ENCODE measurements at places on chromosomes 4 and X.

- no peak for DNase-seq
Observed at GRCh38 chr4:7155590-7156071, 36.7 kb upstream of the SORCS2 start.

DNA sequence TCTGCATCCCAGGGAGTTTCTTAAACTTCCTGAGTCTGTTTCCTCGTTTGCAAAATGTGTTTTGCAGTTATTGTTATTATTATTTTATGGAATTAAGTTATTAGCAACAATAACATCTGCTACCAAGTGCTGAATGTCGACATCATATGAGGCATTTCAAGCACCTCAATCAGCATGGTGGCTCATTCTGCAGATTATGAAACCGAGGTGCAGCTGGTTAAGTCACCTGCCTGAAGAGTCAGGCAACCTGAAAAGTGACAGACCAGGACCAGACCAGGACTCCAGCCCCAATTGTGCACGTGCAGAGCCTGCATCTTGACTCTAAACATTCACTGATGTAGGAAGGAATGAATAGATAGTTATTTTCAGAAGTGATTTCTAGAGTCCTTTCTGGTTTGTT lies 99.8 kb downstream of the AFAP1 start:
- DNase-seq = no peak

DNA sequence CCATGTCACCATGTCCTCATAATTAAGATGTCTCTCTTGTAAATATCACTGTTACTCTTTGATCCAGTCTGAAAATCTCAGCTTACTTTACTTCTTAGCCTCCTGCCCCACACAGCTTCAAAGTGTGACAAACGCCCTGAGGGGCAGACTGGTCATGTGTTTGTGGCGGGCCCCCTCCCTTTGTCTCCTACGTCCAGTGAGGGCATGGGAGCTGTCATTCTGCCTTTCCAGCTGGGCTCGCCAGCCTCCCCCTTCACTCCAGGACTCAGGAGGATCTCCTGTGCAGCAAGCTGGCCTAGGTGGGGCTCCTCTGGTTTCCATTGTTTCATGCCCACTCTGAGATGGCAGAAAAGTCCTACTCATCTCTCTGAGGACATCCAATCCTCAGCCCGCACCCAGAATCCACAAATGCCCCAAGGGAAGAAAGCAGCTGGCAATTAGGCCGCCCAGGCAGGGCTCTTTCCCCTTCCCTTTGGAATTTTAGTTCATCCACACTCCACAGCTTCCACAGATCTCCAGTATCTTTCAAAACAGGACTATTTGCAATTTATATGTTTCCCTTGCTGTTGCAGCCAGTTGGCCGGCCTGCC lies 86.4 kb upstream of the C4orf50 start:
- DNase-seq = no peak

GRCh38 chrX:18793601-18794089 lies 86.2 kb downstream of the PPEF1 start:
- DNase-seq = no peak

DNA sequence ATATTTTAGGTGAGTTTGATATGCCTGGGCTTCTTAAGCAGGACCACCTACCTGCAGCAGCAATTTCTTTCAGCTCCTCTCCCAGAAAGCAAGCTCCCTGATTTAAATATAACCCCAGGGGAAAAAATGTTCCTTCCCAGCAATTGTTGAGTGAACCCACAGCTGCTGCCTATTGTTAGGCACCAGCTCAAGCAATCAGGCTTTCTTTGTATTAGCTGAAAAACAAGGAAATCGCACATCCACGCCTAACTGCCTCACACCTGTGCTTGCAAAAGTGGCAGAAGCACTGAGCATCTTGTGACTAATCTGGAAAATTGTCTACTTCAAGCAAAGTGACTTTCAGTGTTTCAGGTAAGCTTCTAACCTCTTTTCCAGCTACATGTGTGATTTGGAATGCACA lies 432.2 kb downstream of the SMARCA1 start:
- no peak for DNase-seq

- peak; percentile 51 for DNase-seq
Observed at GRCh38 chr4:163484906-163485305, 9.6 kb upstream of the TMA16 start.

DNA sequence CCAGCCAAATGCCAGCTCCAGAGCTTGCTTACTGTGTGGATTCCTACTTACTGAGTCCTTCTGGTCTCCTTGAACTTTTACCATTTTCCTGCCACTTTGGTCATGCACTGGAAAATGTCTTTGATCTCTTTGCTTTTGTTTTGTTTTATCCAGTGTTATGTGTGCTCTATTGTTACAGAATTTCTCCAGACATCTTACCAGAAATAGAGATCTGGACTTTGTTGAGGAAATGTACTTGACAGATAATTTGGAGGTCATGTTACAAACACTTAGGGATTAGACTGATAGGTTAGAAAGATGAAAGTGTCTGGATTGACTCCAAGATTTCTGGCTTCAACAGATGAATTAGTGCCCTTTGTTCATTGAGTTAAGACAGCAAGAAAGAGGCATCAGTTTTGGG lies 5.7 kb upstream of the ZNF330 start:
- no peak for DNase-seq

DNA sequence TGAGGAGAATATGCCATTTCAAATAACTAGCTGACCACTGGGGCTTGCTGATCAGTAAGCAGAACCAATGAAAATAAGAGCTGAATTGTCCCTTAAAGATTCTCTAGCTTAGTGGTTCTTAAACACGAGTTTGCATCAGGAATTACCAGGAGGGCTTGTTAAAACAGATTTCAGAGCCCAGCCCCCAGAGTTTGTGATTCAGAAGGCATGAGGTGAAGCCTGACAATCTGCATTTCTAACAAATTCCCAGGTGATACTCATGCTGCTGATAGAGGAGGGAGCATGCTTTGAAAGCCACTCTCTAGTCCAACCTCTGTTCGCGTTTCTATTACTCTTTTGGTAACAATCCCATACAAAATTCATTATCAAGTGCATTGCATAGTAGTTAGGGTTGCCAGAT lies 35.5 kb downstream of the DCX start:
- DNase-seq = no peak

GRCh38 chrX:41822892-41823291 lies 98.9 kb downstream of the GPR82 start:
- no peak for DNase-seq

DNA sequence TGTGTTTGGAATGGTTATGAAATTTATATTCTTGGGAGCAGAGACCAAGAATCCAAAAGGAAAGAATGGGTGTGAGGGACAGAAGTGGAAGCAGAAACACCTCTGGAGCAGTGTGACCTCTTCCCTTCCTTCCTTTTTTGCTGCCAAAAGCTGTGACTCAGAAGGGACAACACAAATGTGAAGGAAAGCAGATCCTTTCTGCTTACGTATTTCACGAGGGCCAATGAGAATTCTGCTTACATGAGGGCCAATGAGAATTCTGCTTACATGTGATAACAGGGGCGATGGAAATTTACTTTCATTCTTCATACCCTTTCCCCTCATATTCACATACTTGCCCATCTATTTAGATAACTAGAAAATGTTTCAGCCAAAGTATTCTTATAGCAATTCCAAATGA lies 404.6 kb downstream of the PRDM5 start:
- no peak for DNase-seq

DNA sequence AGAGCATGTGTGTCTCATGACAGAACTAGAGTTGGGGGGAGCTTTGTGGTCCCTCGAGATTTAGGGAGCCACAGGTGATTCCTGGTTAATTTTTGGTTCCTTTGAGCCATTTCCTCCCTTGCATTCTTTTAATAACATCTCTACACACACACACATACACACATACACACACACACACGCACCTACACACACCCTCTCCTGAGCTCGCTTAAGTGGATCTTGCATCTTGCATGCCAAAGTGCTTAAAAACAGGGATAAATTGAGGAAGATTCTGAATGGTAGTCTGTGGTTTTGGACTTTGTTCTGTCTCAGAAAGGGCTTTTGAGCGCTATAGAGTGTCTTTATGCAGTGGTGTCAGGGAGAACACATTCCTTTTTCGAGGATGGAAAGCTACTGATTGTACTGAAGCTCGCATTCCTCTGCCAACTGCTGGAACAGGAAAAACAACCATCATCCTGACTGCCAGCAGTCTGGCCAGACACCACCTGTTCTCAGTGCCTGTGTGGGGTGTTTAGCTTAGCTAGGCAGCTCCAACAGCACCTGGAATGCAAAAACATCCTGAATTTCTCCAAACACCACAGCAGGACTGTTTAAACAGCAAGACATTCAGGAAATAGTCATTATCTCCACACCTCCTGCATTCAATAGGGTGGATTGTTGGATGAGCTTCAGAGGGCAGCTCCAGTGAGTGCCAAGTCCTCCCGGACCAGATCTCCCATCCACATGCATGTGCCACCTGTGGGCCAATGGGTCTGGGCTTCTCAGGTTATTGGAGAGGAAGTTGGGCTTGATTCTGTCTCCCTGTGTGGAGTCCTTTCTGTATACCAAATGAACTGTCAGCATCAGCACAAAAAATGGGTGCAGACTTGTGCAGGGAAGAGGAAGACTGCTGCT lies 21.9 kb upstream of the IGFBP7 start:
- DNase-seq = no peak

GRCh38 chr4:183918696-183919095 lies 13.6 kb downstream of the STOX2 start:
- no peak for DNase-seq

- DNase-seq = no peak
Observed at GRCh38 chr4:55654131-55654530, 18.0 kb upstream of the NMU start.

GRCh38 chr4:98110929-98111328 lies 32.3 kb downstream of the STPG2 start:
- DNase-seq = no peak

- DNase-seq = peak; percentile 3
Observed at GRCh38 chrX:148530464-148531077, 30.2 kb downstream of the AFF2 start.

All from stimulated activated CD4-positive, alpha-beta T cell treated with anti-CD3 and anti-CD28 coated beads, Interleukin-1b, Interleukin-23, amount 100 ng/mL, for 4 hours (primary cell).